Caco-2 (cell line): ENCODE measurements at places on chromosomes 3 and 15.

DNA sequence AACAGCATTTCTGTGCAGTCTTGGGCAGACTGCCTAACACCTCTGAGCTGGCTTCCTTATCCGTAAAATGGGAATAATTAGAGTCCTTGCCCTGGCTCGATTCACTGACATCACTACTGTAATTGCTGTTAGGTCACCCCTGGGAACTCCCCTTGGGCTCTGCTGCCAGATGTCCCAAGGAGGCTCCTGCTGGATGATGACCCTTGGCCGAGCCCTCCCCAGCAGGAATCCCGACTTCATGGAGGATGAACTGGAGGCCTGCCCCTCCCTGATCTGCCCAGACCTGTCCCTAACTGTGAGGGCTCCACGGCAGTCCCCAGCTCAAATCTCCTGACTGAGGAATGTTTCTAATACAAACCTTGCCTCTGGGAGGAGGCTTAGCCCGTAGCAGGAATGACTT is 18.0 kb downstream of the ESYT3 start:
- DNase-seq = peak; percentile 39

- peak; percentile 20 for DNase-seq
These were observed 770.6 kb upstream of the NR2F2 start for GRCh38 chr15:95559875-95560394.

GRCh38 chr3:42081838-42082473 is 9.2 kb upstream of the TRAK1 start:
- no peak for DNase-seq

GRCh38 chr3:71940486-71940885 is 155.5 kb upstream of the PROK2 start:
- DNase-seq = no peak

- no peak for DNase-seq
These were observed 267.4 kb upstream of the HES1 start for GRCh38 chr3:193868590-193868989.

DNA sequence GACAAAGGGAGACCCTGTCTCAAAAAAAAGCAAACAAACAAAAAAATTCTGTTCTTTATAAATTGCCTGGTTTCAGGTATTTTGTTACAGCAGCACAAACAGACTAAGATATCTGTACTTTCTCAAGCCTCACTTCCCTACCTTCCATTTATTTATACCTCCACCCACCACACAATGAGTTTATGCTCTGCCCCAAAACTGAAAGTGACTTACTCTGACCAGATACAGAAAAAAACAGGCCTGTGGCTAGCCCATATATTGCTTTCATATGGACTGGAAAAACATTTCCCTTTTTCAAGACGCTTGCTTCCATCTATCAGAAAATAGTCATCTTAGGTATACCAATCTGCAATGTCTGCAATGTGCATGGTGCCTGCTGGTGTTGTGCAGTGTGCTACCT is 8.7 kb upstream of the GPD1L start:
- no peak for DNase-seq

- DNase-seq = no peak
These were observed 50.6 kb downstream of the KY start for GRCh38 chr3:134600206-134600605.
